Activated CD8-positive, alpha-beta T cell treated with anti-CD3 and anti-CD28 coated beads for 36 hours (primary cell): ENCODE measurements at places on chromosomes 13 and 19. TPM values are rescaled to one million over a fixed set of nuclear protein-coding genes. Genes with fewer than 3 reads are reported as not detected.

- H3K27me3 ChIP-seq: no peaks in the 10 kb centered on the region
- peaks cover 82% of the 10 kb centered on the region for H3K4me1 ChIP-seq
- peak; percentile 77 for DNase-seq
- H3K4me3 ChIP-seq: peak overlapping the region; percentile 52
- peak overlapping the region; percentile 87 for H3K27ac ChIP-seq
Measured at GRCh38 chr13:46165485-46166223, 16.3 kb downstream of the LCP1 start.

DNA sequence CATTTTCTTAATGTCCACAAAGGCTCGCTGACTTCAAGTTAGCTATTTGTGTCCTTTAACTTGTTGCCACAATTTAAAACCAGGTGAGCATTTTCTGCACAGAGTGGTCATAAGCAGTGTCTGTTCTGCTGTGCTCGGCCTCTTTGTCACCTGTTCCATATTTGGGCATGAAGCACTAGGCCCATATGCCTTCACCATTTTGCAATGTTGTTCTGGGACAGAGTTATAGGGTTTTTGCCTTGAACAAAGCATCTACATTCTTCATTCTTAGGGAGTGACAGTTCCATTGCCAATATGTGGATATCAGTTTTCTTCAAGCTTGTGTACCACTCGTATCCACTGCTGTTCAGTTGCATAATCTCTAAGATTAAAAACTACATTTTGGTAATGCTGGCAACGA is 56.1 kb downstream of the LRCH1 start:
- no peaks in the 10 kb centered on the region for H3K27me3 ChIP-seq
- peaks cover 55% of the 10 kb centered on the region for H3K4me1 ChIP-seq
- H3K4me3 ChIP-seq: no peak overlapping the region
- H3K27ac ChIP-seq: no peak overlapping the region
- peaks cover 2% of the 10 kb centered on the region for H3K36me3 ChIP-seq

The MAB21L1 gene
- not detected for total RNA-seq

DNA sequence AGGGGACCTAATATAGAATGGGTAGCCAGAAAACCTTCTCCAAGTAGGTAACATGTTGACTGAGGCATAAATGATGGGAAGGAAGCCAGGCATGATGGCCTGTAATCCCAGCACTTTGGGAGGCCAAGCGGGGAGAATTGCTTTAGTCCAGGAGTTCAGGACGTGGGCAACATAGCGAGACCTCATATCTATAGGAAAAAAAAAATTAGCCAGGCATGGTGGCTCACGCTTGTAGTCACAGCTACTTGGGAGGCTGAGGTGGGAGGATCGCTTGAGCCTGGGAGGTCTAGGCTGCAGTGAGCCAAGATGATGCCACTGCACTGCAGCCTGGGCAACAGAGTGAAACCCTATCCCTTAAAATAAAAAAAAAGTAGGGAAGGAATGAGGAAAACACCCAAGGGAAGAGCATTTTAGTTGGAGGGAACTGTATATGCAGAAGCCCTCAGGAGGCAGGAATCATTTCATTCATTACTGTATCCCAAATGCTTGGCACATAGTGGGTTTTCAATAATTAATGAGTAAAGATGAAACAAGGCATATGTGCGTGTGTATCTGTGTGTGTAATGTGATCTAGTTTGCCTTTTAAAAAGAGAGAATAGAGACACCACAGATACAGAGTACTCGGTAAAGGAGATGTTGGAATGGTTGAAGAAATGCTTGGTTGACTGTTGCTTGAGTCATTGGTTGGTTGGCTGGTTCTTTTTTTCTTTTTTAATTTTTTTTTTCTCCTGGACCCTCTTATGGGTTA is 2.2 kb upstream of the NUP62 start:
- peaks cover 45% of the 10 kb centered on the region for H3K36me3 ChIP-seq
- no peak overlapping the region for H3K4me3 ChIP-seq
- H3K27ac ChIP-seq: no peak overlapping the region
- DNase-seq: no peak
- H3K4me1 ChIP-seq: peaks cover 48% of the 10 kb centered on the region

DNA sequence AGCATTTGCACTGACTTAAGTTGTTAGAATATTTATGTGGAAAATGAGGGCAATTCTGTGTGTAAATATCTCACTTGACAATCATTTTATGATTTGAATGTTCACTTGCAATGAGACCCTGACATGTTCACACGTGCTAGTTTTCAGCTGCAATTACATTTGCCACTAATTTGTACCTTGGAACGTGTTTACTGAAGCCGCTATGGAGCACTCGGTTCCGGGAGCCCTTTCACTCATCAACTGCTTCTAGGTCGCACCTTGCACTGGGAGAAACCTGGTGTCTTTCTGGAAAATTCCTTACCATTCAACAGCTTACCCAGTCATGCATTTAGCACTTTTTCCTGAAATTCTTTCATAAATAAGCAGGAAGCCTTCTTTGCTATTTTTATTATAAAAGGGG is 229.6 kb downstream of the ZIC5 start:
- no peak for DNase-seq
- H3K27ac ChIP-seq: no peak overlapping the region
- H3K4me1 ChIP-seq: peaks cover 5% of the 10 kb centered on the region
- no peaks in the 10 kb centered on the region for H3K27me3 ChIP-seq
- no peaks in the 10 kb centered on the region for H3K36me3 ChIP-seq
